ENCODE measurements at places on chromosomes 16 and 17.

GRCh38 chr16:79691007-79691406 lies 90.5 kb upstream of the MAF start:
- no peak for DNase-seq

- DNase-seq = no peak
Observed at GRCh38 chr16:63200940-63201339, 1164.7 kb upstream of the CDH8 start.

- DNase-seq = no peak
Observed at GRCh38 chr17:78805301-78805700, 23.2 kb upstream of the CYTH1 start.

- DNase-seq = no peak
Observed at GRCh38 chr16:496097-496886, 31.2 kb upstream of the CAPN15 start.

GRCh38 chr16:88881675-88882357 lies 15.4 kb upstream of the PABPN1L start:
- DNase-seq = no peak

GRCh38 chr16:50311134-50311528 lies 44.8 kb downstream of the ADCY7 start:
- no peak for DNase-seq

DNA sequence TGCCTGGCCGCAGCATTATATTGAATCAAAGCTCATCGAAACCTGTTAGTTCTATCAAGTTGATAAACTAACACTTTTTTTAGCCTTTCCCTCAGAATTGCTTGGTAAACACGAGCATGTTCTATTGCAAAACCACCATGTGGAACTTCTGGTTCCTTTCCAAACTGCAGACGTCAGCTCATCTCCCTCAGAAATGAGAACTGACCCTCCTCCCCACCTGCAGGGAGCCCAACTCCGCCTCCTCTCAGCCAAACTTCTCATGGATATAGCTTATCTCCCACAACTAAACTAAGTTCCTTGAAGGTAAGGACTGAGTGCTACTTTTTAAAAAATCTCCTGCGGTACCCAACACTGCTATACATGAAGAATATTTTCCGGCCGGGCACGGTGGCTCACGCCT lies 6.7 kb downstream of the SHMT1 start:
- no peak for DNase-seq
